NCI-H146 (cell line): ENCODE measurements at places on chromosomes 7 and 10.

DNA sequence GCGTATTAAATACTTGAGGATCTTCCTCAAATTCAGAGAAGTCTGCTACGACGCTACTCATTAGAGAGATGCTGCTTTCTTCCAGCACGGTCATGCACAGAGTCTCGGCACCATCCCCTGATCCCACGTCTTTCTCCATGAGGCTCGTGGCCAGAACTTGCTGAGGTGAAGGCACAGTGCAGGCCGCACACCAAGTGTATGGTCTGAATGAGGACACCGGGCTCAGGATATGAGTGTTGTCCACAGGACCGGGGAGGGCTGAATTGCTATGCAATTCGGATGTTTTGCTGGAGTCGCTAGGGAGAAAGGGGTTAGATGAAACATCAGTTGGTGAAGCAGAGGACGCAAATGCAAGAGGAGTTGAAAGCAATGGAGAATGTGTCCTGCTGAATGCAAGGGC lies 63.0 kb downstream of the KIAA1549 start:
- DNase-seq = no peak

DNA sequence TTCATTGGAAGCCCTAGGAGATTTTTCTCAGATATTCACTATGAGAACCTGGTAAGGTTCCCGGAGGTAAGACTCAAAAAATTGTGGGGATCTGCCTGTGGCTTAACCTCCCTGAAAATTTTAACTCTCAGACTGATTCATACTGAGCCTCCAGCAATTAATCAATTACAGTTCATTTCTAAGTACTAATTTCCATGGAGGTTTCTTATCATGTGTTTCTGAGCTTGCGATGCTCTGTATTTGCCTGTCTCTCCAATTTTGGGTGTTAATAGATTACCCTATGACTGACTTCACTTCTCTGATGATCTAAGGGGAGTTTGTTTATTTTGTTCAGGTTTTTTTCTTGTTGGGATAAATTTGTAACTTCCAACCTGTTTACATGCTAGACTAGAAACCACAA lies 215.4 kb upstream of the TMEM196 start:
- DNase-seq = no peak

DNA sequence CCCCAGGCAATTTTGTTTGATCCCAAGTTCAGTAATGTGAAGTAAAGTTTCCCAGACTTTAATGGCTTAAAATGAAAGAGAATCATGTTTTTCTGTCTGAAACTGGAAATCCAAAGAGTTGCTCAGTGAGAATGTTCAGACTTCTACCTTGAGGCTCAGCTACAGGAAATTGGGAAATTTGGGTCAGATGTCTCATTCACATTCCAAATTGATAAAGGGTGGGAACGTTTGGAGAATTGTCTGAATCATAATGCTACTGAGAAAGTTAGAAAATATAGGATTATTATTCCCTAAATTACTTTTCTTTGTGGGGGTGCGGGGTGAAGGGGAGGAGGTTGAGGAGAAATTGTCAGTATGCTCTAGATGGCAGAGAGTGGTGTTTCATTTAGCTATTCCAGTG lies 773.9 kb downstream of the LRMDA start:
- no peak for DNase-seq

DNA sequence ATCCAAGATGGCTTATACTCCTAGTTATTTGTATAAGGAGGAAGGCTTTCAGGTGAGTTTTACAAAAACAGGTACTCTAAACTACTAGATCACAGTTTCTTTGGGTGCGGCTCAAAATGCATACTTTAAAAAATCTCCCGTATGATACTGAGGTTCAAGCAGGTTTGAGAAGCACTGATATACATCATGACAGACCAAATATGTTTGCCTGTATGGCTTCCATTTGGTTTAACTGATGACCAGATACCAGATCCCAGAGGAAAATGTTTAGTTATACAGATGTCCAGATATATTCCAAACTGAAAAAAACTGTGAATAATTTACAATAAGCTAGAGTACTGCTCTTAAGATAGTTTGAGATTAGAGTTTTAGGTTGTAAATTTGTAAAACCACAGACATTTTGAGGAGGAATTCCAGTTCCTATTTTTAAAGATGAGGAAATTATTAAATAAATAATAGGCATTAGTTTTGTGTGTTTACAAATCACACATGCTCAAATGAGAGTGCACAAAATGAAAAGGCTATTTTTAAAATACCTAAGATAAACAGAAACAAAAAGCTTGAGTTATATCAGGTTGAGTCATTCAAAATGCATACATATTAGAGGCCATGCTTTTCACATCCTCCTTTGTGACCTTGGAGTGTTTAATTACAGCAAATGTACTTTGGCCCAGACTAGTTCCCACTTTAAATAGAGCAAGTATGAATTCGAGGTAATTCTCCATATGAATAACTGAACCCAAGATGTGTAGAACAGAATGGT lies 60.5 kb downstream of the SEMA3C start:
- no peak for DNase-seq

- peak; percentile 16 for DNase-seq
Observed at GRCh38 chr10:25082276-25083204, 66.1 kb downstream of the THNSL1 start.

DNA sequence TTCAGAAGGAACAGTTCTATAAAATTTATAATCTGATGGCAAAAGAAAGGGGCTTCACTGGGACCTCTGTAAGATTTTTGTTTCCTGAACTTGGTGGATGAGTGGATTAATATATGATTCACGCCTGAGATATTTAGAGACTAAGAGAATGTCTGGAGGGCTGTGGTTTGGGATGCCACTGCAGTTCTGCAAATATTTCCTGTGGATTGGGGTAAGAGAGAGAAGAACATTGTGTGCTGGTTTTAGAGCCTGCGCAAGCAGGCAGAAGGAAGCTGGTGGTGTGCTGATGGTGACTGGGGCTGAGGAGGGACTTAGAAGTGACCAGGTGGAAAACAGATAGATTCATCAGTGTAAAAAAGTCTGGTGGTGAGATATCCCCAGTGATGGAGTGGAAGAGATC lies 87.0 kb downstream of the SUGCT start:
- DNase-seq = no peak

DNA sequence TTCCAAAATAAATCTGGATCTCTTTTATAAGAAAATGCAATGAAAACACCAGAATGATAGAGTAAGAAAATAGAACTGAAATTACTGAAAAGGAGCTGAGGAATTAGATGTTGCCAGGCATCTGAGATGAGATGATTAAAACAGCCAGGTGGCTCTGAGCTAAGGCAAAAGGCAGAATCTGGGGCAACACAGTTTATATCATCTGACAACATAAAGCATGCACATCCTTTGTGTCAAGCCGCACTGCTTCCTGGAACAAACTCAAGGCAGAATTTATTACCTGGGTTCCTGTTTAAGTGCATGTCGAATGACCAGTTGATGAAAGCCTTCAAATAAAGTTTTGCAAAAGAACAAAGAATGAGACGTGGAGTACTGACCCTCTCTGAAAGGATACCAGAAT lies 247.0 kb downstream of the SNX10 start:
- peak; percentile 53 for DNase-seq

GRCh38 chr10:78361031-78361430 lies 327.4 kb downstream of the RPS24 start:
- DNase-seq = no peak

DNA sequence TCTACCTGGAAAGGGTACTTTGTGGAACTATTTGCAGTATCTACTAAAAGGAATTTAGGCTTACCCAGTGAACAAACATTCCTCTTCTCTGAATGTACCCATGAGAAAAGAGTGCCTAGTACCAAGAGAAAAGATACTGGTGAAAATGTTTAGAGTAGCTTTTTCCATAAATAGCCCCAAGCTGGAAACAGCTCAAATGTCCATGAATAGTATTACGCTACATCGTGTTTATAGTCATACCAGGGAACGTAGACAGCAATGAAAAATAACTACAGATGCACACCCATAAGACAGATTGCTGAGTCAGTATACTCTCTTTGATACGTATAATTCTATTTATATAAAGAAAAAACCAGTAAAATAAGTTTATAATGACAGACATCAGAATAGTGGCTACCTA lies 285.9 kb downstream of the KLF6 start:
- no peak for DNase-seq

- peak; percentile 52 for DNase-seq
Observed at GRCh38 chr7:50679218-50680007, 103.3 kb downstream of the GRB10 start.

DNA sequence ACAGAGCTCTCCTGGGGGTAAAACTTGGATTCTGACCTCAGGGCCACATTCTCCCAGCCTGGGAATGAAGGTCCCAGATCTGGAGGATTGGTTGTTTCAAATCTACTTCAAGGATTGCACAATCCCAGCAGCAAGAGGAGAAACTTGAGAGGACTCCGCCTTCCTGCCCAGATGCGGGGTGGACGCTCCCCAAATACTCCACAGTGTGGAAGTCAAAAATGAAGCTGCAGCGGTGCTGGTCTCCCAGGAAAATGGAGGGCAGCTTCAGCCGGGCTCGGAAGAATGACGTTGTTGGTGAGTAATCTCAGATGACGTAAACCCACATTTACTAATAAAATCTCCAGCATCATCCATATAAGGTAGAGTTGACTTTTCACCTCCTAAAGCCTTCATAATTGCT lies 31.5 kb upstream of the PPP2R2D start:
- DNase-seq = no peak

DNA sequence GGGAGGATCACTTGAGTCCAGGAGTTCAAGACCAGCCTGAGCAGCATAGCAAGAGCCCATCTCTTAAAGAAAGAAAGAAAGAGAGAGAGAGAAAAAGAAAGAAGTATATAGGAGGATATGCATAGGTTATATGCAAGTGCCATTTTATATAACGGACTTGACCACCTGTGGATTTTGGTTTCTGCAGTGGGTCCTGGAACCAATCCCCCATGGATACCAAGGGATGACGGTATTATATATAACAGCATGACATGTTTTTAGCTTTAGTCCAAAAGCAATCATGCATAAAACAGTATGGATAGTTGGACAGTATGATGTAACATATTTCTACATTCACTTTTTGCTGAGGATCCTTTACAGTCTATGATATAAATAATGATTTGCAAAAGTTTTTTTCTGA lies 45.3 kb downstream of the DLD start:
- DNase-seq = no peak

DNA sequence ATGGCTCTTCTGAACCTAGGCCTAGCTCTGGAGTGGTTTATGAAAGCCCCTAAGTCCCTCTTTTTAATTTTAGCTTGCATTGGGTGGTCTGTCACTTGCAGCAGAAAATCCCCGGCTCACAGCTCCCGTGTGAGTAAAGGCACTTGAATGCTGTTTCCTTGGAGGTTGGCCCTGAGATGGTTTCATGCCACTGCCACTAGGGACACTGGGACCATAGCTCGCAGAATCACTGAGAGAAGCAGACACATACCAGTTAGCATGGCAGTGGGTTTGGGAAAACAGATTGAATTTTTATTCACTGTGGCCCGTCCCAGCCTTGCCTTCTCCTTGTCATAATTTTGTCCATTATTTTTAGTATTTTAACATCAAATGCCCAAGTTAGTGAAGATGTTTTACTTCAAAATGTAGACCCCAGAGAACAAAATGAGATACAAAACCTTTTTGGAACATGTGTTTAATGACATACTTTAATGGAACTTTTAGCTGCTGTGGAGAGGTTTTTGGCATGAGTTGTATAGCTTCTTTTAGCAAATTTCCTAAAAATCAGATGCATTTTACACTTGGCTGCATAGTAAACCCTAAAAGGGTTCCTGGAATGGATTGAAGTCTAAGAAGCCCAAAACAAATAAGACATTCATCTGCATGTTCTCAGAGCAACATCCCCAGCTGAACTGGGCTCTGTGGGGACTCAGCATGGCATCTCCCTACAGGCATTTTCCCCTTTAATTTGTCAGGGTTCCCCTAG lies 259.7 kb upstream of the PITRM1 start:
- DNase-seq = no peak

GRCh38 chr10:60942788-60943315 lies 1.1 kb downstream of the RHOBTB1 start:
- DNase-seq = peak; percentile 37

DNA sequence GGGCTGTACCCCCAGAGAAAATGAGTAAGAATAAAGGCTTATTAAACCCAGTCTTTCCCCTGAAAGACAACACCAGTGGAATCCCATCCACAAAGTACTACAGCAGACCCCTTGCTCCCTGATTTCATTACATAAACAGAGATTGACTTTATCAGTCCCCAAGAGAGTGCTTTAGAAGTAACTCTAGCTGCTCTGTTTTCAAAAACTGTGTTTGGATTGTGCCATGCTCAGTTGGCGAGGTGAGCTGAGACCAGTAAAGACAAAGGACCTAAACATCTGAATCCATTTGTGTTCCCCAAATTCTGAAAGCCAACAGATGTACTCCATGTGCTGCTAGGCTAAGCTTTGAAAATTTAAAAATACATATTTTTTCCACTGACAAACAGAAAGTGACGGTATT lies 127.0 kb downstream of the ATE1 start:
- no peak for DNase-seq

DNA sequence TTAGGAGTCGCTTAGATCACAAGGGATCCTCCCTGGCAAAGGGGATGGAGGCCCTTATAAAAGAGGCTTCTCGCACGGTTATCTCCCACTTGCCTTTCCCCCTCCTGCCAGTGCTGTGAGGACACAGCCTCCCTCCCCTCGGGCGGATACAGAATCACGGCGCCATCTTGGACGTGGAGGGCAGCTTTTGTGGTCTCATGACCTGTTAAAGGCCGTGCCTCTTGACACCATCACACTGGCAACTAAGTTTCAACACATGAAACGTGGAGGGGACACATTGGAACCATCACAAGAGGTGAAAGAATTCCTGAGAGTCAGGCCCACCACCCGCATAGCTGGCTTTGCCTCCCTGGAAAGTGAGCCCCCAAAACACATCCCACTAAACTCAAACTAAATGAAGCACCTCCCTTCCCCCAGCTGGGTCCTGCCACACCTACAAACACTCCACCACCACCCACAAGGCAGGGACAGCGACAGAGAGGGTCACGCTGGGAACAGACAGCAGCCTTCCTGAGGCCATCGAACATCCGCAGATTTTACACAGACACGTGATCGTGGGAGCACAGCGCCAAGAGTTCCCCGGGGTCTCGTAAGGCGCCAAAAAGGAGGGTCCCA lies 110.6 kb downstream of the TCERG1L start:
- DNase-seq = no peak

- DNase-seq = no peak
Observed at GRCh38 chr7:50436133-50436806, 13.9 kb downstream of the FIGNL1 start.
